Activated T-helper 2 cell treated with anti-CD3 and anti-CD28 coated beads, Interferon-gamma antibody, Interleukin-2, Interleukin-4, amounts not matched to agents 10 μg/mL and 5 μg/mL and 100 μg/mL, durations not matched to agents 14 hours and 24 hours and 36 hours (primary cell): ENCODE measurements at places on chromosomes 6 and 20.

DNA sequence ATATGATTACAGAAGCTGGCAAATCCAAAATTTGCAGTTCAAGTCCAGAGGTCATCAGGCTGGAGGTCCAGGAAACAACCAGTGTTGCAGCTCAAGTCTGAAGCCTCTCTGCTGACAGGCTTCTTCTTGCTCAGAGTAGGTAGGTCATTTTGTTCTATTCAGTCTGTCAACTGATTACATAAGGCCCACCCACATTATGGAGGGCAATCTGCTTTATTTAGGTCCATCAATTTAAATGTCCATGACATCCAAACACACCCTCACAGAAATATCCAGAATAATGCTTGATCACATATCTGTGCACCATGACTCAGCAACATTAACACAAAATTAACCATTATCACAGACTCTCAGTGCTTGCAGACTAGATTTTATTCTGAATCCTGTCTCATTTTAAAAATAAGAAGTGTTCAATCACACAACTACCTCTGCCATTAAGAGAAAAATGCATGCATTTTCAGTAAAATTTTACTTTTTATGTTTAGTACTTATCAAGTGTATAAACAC is 759.2 kb upstream of the ADGRB3 start:
- DNase-seq: no peak
- H3K4me3 ChIP-seq: no peak overlapping the region
- no peak overlapping the region for H3K27ac ChIP-seq
- H3K4me1 ChIP-seq: no peaks in the 10 kb centered on the region

DNA sequence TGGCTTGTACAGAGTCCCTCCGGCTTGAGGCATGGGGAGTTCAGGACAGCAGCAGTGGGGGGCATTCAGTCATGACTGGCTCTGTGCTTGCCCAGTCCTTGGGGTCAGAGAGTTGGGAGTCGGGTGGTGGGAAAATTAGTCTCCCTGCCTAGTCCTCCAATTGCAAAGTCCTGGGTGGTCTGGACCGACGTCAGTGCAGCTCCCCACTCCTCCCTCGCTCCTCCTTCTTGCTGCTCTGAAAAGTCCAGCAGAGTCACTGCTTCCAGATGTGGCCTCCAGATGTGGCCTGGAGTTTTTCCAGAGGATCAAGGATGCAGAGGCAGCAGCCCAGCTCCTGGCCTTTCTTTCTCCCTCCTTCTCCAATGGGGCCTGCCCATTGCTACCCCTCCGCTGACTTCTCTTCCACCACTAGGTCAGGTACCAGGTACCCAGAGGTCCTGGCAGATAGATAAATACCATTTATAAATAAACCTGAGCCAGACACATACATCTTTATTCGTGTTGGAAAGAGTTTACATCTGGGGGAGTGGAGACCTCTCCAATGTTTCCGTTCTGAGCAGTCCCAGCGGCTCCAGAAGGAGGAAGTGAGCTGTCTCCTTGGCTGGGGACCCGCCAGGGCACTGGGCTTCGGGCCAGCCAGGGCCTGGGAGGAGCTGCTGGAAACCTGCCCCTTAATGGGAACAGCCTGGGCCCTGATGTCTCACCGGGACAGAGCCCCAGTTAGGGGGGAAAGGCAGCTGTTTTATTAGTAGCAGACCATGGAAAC is 49.0 kb upstream of the RNF24 start:
- DNase-seq: no peak
- no peaks in the 10 kb centered on the region for H3K27me3 ChIP-seq
- no peaks in the 10 kb centered on the region for H3K36me3 ChIP-seq
- no peak overlapping the region for H3K27ac ChIP-seq
- H3K4me1 ChIP-seq: peaks cover 68% of the 10 kb centered on the region
- no peak overlapping the region for H3K4me3 ChIP-seq

DNA sequence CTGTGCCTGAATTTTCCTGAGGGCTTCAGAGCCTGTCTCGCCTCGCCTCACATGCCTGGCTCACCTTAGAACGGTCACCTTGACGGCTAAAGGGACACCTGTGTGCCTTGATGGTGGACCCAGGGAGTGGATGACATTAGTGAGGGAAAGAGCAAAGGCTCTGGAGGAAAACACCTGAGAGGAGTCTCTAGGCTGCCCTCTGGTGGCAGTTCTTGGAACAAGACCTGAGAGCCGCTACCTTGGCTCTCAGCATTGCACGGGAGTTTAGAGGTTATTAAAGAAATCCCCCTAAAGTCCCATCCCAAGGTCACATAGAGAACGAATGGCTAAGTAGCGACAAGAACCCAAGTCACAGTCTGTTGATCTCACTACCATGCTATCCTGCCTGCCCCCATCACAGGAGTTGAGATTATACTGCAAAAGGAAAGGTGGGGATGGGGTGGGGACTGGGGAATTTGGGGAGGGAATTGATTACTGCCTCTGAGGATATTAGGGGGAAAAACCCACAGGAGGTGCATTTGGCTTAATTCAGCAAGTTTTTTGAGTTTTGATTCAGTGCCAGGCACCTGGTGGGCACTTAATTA is 7.9 kb upstream of the CDSN start:
- H3K27me3 ChIP-seq: peaks cover 18% of the 10 kb centered on the region
- no peak overlapping the region for H3K4me3 ChIP-seq
- H3K4me1 ChIP-seq: no peaks in the 10 kb centered on the region
- H3K36me3 ChIP-seq: no peaks in the 10 kb centered on the region
- no peak overlapping the region for H3K27ac ChIP-seq
- peak; percentile 52 for DNase-seq

DNA sequence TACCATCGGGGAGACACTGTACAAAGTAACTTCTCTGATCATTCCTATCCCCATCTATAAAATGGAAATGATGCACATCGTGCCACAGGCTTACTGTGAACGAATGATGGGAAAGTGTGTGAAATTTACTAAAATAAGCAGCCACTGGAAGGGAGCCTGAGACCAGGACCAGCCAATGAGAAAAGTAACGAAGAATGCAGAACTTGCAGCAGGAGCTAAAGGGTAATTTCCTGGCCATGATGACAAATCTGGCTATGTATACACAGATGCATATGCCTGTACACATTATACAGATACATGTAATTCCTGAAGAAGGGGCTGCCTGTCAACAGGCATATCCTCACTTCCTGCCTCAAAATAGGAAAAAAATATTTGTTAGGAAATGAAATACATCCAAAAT is 47.4 kb downstream of the GMDS start:
- no peak overlapping the region for H3K4me3 ChIP-seq
- peaks cover 5% of the 10 kb centered on the region for H3K27me3 ChIP-seq
- H3K4me1 ChIP-seq: no peaks in the 10 kb centered on the region
- DNase-seq: no peak
- no peaks in the 10 kb centered on the region for H3K36me3 ChIP-seq

DNA sequence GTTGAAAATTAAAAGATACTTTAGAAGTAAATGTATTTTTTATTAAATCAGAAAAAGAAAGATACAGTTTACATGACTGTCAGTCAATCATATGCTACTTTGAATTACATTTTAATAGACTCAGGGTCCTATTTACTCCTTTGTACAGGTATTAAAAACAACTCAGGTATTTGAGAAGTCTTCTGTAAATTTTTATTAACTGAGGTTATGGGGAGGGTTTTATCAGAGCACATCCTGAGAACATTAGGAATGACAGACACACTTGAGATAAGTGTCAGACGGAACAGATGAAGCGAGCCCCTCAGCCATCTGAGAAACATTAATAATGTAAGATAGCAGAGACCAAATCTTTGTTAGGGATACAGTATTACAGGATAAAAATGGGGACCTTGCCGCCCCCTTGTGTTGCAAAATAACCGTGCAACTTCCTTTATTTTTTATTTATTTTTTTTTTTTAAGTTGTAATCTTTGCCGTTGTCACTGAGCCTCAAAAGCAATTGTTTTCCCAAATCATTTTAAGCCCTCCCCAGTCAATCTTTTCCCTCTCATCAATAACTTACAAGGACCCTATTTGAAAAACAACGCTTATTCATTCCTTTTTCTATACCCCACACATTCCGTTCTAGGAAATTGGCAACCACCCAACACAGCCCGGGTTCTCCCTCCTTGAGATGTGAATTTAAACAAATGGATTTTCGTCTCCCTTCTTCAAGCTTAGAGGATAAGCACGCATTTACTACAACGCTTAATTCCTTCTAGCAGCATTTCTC is 126.7 kb downstream of the BCAS1 start:
- H3K36me3 ChIP-seq: no peaks in the 10 kb centered on the region
- H3K27ac ChIP-seq: no peak overlapping the region
- H3K4me1 ChIP-seq: peaks cover 32% of the 10 kb centered on the region
- no peak for DNase-seq

GRCh38 chr6:40956936-40957335 is 82.1 kb downstream of the UNC5CL start:
- peaks cover 4% of the 10 kb centered on the region for H3K4me1 ChIP-seq
- no peak overlapping the region for H3K27ac ChIP-seq
- no peaks in the 10 kb centered on the region for H3K36me3 ChIP-seq
- DNase-seq: no peak

- H3K27me3 ChIP-seq: peaks cover 37% of the 10 kb centered on the region
- H3K4me1 ChIP-seq: peaks cover 12% of the 10 kb centered on the region
- peaks cover 6% of the 10 kb centered on the region for H3K36me3 ChIP-seq
- DNase-seq: no peak
- no peak overlapping the region for H3K4me3 ChIP-seq
Measured at GRCh38 chr6:2524090-2524489, 226.6 kb downstream of the MYLK4 start.

DNA sequence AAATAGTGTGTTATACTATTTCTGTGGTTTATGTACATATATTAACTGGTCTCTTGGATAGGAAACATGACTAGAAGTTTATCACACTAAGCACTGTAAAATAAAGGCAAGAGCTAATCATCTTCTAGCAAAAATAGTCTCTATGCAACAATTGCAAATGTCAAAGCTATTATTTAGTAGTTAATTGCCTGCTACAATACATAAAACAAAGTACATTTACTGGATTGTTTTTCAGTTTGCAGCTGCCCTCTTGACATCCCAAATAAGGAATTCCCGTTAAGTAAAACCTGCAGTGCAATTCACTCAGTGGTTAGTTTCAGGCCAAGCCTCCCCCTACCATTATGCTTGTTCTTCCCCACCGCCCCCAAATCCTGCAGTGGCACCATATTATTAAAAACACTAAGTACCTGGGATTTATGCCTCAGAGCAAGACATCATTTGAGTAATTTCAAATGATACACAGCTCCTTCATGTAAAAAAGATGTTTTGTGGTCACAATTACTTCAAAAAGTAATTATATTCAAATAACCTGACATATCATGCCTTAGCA is 1.6 kb upstream of the ATP5F1E start:
- H3K4me1 ChIP-seq: peaks cover 63% of the 10 kb centered on the region
- no peak overlapping the region for H3K27ac ChIP-seq
- DNase-seq: no peak
- no peaks in the 10 kb centered on the region for H3K27me3 ChIP-seq
- peaks cover 84% of the 10 kb centered on the region for H3K36me3 ChIP-seq
- no peak overlapping the region for H3K4me3 ChIP-seq

DNA sequence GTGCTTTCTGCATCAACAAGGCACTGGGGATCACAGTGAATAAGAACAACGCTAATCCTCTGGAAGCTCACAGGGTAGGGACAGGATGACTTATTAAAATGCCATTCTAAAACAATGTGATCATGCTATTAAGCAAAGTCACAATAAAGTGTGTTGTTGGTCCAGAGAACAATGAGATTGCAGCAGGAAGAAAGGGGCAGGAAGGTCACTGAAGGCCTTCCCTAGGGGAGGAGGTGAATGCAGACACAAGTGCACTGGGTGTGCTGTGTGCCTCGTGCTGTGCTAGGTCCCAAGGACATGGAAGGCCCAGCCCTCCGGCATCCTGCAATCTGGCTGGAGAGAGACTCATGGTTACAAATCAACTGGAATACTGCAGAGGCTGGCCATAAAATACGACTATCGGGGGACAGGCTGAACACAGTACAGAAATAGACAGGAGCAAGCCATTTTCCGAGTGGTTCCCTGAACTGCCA is 55.7 kb downstream of the LYRM4 start:
- peaks cover 3% of the 10 kb centered on the region for H3K36me3 ChIP-seq
- no peaks in the 10 kb centered on the region for H3K27me3 ChIP-seq
- H3K4me1 ChIP-seq: no peaks in the 10 kb centered on the region
- no peak overlapping the region for H3K4me3 ChIP-seq
- H3K27ac ChIP-seq: no peak overlapping the region

- H3K4me3 ChIP-seq: no peak overlapping the region
- no peak for DNase-seq
- H3K4me1 ChIP-seq: peaks cover 13% of the 10 kb centered on the region
Measured at GRCh38 chr6:36479256-36479655, 36.5 kb downstream of the KCTD20 start.

GRCh38 chr20:44422083-44422482 is 53.6 kb upstream of the TTPAL start:
- H3K4me1 ChIP-seq: peaks cover 3% of the 10 kb centered on the region
- no peak for DNase-seq
- H3K4me3 ChIP-seq: no peak overlapping the region
- no peaks in the 10 kb centered on the region for H3K27me3 ChIP-seq

DNA sequence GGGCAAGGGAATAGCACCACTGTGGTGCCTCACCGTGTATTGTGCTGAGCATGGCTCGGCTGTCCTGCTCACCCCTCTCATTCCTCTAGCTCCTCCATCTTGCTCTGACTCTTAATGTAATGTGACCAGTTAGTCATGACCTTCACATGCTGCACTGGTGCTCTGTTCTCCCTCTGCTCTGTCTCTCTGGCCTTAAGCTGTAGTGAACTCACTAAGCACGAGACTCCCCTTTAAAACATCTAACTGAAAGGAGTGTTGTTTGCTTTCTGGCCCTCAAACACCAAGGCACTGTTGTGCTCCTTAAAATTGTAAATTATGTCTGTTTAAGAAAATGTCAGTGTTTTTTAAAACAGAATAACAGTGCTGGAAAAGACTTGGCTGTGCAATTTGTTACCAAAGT is 140.4 kb downstream of the HDGFL1 start:
- no peaks in the 10 kb centered on the region for H3K36me3 ChIP-seq
- H3K27ac ChIP-seq: no peak overlapping the region
- no peaks in the 10 kb centered on the region for H3K4me1 ChIP-seq
- H3K27me3 ChIP-seq: no peaks in the 10 kb centered on the region

DNA sequence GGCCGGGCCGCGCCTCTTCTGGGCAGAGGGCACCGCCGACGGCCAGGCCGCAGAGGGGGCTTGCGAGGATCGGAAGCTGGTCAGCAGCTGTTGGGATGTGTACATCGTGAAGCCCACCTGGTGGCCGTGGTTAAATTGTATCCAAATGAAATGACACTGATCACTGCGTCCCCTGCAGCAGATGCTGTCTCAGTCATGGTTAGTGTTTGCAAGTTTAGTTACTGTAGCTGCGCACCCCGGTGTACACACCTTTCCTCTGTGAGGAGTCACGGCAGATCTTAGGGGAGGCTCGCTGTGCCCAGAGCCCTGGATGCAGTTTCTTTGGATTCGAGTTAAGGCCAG is 653 bp downstream of the NAA20 start:
- H3K27me3 ChIP-seq: no peaks in the 10 kb centered on the region
- H3K36me3 ChIP-seq: peaks cover 26% of the 10 kb centered on the region
- DNase-seq: no peak
- peak overlapping the region; percentile 46 for H3K27ac ChIP-seq

DNA sequence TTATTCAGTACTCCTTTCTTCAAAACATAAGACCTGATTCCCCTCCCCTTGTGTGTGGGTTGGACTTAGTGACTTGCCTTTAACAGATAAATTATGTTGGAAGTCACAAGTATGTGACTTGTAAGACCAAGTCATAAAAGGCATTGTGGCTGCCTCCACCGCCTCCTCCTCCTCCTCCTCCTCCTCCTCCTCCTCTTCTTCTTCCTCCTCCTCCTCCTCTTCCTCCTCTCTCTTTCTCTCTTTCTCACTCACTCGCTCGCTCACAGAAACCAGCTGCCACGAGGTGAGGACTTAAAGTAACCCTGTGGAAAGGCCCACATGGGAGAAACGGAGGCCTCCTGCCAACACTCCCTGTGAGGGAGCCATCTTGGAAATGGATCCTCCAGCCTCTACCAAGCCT is 64.0 kb downstream of the NCR2 start:
- no peak overlapping the region for H3K4me3 ChIP-seq
- DNase-seq: no peak
- no peak overlapping the region for H3K27ac ChIP-seq
- H3K27me3 ChIP-seq: peaks cover 10% of the 10 kb centered on the region
- no peaks in the 10 kb centered on the region for H3K36me3 ChIP-seq
